ENCODE measurements at places on chromosomes 5 and 9. TPM values are rescaled to one million over a fixed set of nuclear protein-coding genes. Genes with fewer than 3 reads are reported as not detected.

GRCh38 chr5:72477644-72478043, 29.6 kb downstream of the ZNF366 start:
- H3K4me3 ChIP-seq, result no peak overlapping the region
- H3K27me3 ChIP-seq, result peaks cover 23% of the 10 kb centered on the region
- H3K36me3 ChIP-seq, result no peaks in the 10 kb centered on the region
- H3K4me1 ChIP-seq, result no peaks in the 10 kb centered on the region

- no peak overlapping the region for H3K4me3 ChIP-seq
- no peaks in the 10 kb centered on the region for H3K4me1 ChIP-seq
- no peaks in the 10 kb centered on the region for H3K36me3 ChIP-seq
Measured at GRCh38 chr9:82154573-82154972, 166.0 kb downstream of the SPATA31D1 start.

- no peak overlapping the region for H3K4me3 ChIP-seq
- no peak overlapping the region for H3K27ac ChIP-seq
- no peaks in the 10 kb centered on the region for H3K27me3 ChIP-seq
Measured at GRCh38 chr5:52784737-52785136, 3.0 kb upstream of the ITGA1 start.

- no peak overlapping the region for H3K27ac ChIP-seq
- no peaks in the 10 kb centered on the region for H3K36me3 ChIP-seq
- no peaks in the 10 kb centered on the region for H3K4me1 ChIP-seq
- H3K4me3 ChIP-seq, result no peak overlapping the region
- DNase-seq, result no peak
- H3K27me3 ChIP-seq, result no peaks in the 10 kb centered on the region
Measured at GRCh38 chr5:19608444-19609002, 379.5 kb downstream of the CDH18 start.

DNA sequence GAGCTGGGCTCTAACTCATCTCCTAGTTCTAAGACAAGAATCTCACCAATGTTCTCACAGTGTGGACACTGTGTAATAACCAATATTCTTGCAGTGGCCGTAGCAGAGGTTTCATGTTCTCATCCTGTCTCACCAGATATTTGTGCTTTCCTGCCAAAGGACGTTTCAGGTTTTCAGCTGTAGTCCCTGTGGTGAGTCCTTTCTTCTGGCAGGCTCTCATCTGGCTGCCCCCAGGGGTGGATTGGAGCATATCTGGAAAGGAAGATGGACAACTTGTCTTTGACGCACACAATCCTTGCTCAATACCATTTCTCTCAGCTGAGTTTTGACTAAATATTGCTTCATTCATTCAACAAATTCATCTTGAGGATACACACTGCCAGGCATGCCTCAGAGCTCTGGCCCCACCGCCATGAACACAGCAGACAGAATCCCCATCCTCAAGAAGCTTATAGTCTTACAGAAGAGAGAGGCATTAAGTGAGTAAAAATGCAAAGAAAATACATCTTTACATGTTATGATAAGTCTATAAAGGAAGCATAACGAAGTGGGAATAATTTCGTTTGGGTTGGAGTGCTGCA, 33.8 kb upstream of the NEURL1B start:
- H3K27me3 ChIP-seq, result peaks cover 3% of the 10 kb centered on the region
- H3K4me1 ChIP-seq, result no peaks in the 10 kb centered on the region
- H3K4me3 ChIP-seq, result no peak overlapping the region
- no peak overlapping the region for H3K27ac ChIP-seq
- H3K36me3 ChIP-seq, result no peaks in the 10 kb centered on the region

GRCh38 chr5:149323210-149323609, 22.1 kb upstream of the GRPEL2 start:
- no peaks in the 10 kb centered on the region for H3K4me1 ChIP-seq
- no peaks in the 10 kb centered on the region for H3K36me3 ChIP-seq
- no peak overlapping the region for H3K27ac ChIP-seq
- H3K27me3 ChIP-seq, result no peaks in the 10 kb centered on the region
- H3K4me3 ChIP-seq, result no peak overlapping the region
- no peak for DNase-seq

GRCh38 chr9:110340306-110340705, 2.6 kb upstream of the TXNDC8 start:
- no peak overlapping the region for H3K4me3 ChIP-seq
- H3K4me1 ChIP-seq, result no peaks in the 10 kb centered on the region
- H3K36me3 ChIP-seq, result no peaks in the 10 kb centered on the region
- no peak for DNase-seq
- no peaks in the 10 kb centered on the region for H3K27me3 ChIP-seq
- H3K27ac ChIP-seq, result no peak overlapping the region

DNA sequence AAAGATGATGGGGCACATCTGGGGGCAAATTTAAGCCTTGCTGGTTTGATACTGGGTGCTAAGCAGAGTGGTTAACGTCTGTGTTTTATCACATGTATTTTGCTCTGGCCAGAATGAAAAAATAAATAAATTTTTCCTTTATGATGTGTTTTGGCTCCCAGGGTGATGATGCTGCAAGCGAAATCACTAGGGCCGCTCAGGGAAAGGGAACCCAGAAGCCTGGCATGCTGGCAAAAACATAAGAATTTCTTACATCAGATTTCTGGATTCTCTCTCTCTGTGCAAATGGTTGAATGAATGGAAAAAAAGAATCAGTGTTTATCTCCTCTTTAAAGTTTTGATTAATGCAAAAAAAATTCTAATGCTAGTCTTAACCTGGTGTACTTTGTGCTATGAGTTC, 1975.2 kb upstream of the C9orf72 start:
- H3K4me1 ChIP-seq, result no peaks in the 10 kb centered on the region
- no peaks in the 10 kb centered on the region for H3K27me3 ChIP-seq
- no peaks in the 10 kb centered on the region for H3K36me3 ChIP-seq
- H3K27ac ChIP-seq, result no peak overlapping the region
- H3K4me3 ChIP-seq, result no peak overlapping the region
- no peak for DNase-seq

DNA sequence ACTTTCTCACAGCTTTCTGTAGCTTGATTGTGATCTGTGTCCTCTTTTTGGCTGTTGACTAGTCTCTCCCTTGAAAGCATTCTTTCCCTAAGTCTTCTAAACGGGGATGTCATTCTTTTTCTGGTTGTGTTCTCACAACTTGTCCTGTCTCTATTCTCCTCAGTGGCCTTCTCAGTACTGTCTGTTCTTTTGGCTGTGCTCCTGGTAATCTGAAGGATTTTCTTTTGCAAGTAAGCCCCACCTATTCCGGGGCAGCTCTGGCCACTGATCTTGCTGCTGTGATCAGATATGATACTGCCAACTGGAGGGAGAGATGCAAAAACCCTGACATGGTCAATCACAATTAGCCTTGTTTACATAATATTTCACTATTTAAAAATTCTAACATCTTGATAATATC, 172.2 kb downstream of the CDC42SE2 start:
- no peaks in the 10 kb centered on the region for H3K27me3 ChIP-seq
- DNase-seq, result no peak
- H3K4me1 ChIP-seq, result no peaks in the 10 kb centered on the region
- H3K27ac ChIP-seq, result peak overlapping the region; percentile 7
- peaks cover 52% of the 10 kb centered on the region for H3K36me3 ChIP-seq

- H3K36me3 ChIP-seq, result no peaks in the 10 kb centered on the region
- H3K27me3 ChIP-seq, result peaks cover 68% of the 10 kb centered on the region
- no peak overlapping the region for H3K27ac ChIP-seq
- H3K4me3 ChIP-seq, result no peak overlapping the region
- H3K4me1 ChIP-seq, result peaks cover 8% of the 10 kb centered on the region
Measured at GRCh38 chr5:73215891-73216610, 43.1 kb downstream of the TMEM174 start.

- H3K4me3 ChIP-seq, result peak overlapping the region; percentile 49
- H3K36me3 ChIP-seq, result peaks cover 42% of the 10 kb centered on the region
- no peak for DNase-seq
- no peaks in the 10 kb centered on the region for H3K27me3 ChIP-seq
- H3K4me1 ChIP-seq, result peaks cover 70% of the 10 kb centered on the region
- H3K27ac ChIP-seq, result peak overlapping the region; percentile 85
Measured at GRCh38 chr5:67182301-67182790, 14.3 kb downstream of the CD180 start.

DNA sequence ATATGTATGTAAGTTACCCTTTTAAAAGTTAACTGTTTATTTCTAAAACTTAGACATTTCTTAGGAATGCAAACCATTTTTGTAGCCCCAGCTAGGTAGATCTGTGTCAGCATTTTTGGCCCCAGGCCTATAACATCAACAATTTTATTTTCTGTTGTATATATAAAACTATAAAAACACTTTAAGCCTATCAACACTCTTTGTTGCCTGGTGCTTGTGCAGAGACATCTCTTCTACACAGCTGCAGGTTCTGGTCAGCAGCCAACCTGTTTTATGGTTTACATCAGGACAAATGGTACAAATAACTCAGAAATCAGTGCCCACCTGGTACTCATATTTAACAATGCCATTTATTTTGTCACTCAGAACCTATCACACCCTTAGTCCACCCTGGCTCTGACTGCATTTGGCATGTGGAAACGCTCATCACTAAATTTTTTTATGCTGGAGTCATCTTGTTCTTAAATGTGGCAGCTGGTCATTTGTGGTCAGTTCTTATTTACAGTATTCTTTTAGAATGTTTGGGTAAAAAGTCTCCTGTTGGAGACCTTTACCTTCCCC, 173.4 kb downstream of the DNAH5 start:
- no peak for DNase-seq
- H3K36me3 ChIP-seq, result no peaks in the 10 kb centered on the region
- H3K27ac ChIP-seq, result no peak overlapping the region
- no peaks in the 10 kb centered on the region for H3K4me1 ChIP-seq

DNA sequence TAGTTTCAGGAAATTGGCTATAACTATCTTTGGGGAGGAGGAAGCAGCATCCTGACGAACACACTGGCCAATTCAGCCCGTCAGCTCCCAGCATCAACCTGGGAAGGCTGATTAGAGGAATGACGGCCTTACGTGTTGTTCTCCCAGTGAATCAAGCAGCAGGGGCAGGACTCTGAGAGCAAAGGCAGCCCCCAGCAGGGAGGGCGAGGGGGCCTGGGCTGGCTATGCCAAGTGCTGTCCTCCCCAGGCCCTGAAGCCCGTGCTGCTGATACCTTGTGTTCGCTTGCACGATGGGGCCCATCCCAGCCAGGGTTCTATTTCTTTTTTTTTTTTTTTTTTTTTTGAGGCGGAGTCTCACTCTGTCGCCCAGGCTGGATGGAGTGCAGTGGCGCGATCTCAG, 254.1 kb downstream of the FSTL4 start:
- H3K36me3 ChIP-seq, result no peaks in the 10 kb centered on the region
- H3K4me1 ChIP-seq, result peaks cover 3% of the 10 kb centered on the region
- H3K4me3 ChIP-seq, result no peak overlapping the region
- H3K27ac ChIP-seq, result no peak overlapping the region

- no peak for DNase-seq
- peaks cover 3% of the 10 kb centered on the region for H3K4me1 ChIP-seq
- no peaks in the 10 kb centered on the region for H3K36me3 ChIP-seq
- no peak overlapping the region for H3K27ac ChIP-seq
- H3K4me3 ChIP-seq, result no peak overlapping the region
Measured at GRCh38 chr5:171597946-171598640, 178.6 kb downstream of the FGF18 start.

DNA sequence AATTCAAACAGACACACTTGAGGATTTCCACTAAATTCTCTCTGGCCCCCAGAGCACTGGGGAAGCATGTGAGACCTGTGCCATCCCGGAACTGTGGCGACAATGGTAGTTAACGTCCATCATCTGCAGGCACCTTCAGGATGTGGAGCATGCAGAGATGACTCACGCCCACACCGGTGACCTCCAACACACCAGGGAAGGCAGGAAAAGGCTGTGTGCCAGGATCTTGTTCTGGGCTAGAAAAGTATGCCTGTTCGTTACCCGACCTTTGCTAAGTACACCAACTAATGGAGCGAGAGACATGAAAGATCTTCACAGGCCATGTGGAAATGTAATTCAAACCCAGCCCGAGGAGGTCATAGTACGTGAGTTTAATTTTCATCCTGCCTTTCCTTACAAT, 208.8 kb downstream of the MELK start:
- H3K27ac ChIP-seq, result no peak overlapping the region
- H3K36me3 ChIP-seq, result no peaks in the 10 kb centered on the region
- H3K4me3 ChIP-seq, result no peak overlapping the region

DNA sequence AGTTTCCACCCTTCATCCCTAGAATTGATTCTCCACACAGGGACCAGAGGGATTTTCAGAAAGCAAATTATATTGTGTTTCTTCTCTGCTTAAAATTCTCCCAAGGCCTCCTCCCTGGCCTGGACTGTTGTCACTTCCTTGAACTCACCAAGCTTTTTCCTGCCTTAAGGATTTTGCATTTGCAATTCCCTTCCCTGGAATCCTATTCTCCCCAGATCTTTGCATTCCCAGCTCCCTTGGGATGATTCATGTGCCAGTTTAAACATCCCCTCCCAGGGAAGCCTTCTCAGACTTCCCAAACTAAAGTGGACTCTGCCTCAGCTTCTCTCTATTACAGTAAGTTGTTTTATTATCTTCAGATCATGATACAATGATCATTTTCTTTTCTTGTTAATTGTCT, 35.2 kb upstream of the PDE8B start:
- no peak overlapping the region for H3K4me3 ChIP-seq
- no peak overlapping the region for H3K27ac ChIP-seq
- H3K27me3 ChIP-seq, result peaks cover 21% of the 10 kb centered on the region
- H3K36me3 ChIP-seq, result no peaks in the 10 kb centered on the region
- no peaks in the 10 kb centered on the region for H3K4me1 ChIP-seq
- no peak for DNase-seq

GRCh38 chr5:145971108-145971507, 34.7 kb downstream of the SH3RF2 start:
- H3K4me1 ChIP-seq, result no peaks in the 10 kb centered on the region
- H3K4me3 ChIP-seq, result no peak overlapping the region
- H3K36me3 ChIP-seq, result no peaks in the 10 kb centered on the region

GRCh38 chr9:7366121-7366520, 433.5 kb downstream of the DMAC1 start:
- H3K4me3 ChIP-seq, result no peak overlapping the region
- H3K27ac ChIP-seq, result no peak overlapping the region
- H3K27me3 ChIP-seq, result peaks cover 2% of the 10 kb centered on the region
- no peak for DNase-seq
- H3K4me1 ChIP-seq, result no peaks in the 10 kb centered on the region
- no peaks in the 10 kb centered on the region for H3K36me3 ChIP-seq

GRCh38 chr5:6108540-6108848, 269.9 kb downstream of the MED10 start:
- no peaks in the 10 kb centered on the region for H3K36me3 ChIP-seq
- no peak for DNase-seq
- H3K4me1 ChIP-seq, result no peaks in the 10 kb centered on the region

GRCh38 chr9:135815830-135816650, 91.3 kb downstream of the CAMSAP1 start:
- peak overlapping the region; percentile 78 for H3K27ac ChIP-seq
- H3K4me3 ChIP-seq, result no peak overlapping the region
- DNase-seq, result peak; percentile 41
- peaks cover 9% of the 10 kb centered on the region for H3K4me1 ChIP-seq

Gene TSLP
- 0.18 TPM for total RNA-seq

Gene ADRB2
- 2.3 TPM for total RNA-seq

Gene UNC5A
- total RNA-seq, result not detected

Gene LCN9
- not detected for total RNA-seq

Gene CARD6
- total RNA-seq, result 3.4 TPM

Gene SELENOP
- not detected for total RNA-seq

Gene PCDHGB2
- 0.13 TPM for total RNA-seq

Gene CMBL
- 1.6 TPM for total RNA-seq

Gene PALM2AKAP2
- not detected for total RNA-seq

Gene TLX3
- total RNA-seq, result not detected

Gene SYK
- 0.13 TPM for total RNA-seq

Gene SMIM15
- total RNA-seq, result 56.3 TPM
